ENCODE measurements at places on chromosomes 12 and 14. TPM values are rescaled to one million over a fixed set of nuclear protein-coding genes. Genes with fewer than 3 reads are reported as not detected.

The LIMA1 gene
- 69.4 TPM for total RNA-seq

The ENDOU gene
- not detected for total RNA-seq

The HPD gene
- total RNA-seq, result not detected

The ZFP36L1 gene
- total RNA-seq, result 2.7 TPM

The GPR65 gene
- total RNA-seq, result not detected

The AMDHD1 gene
- not detected for total RNA-seq

The LMNTD1 gene
- total RNA-seq, result 1.1 TPM

The PRKCH gene
- total RNA-seq, result 0.54 TPM

The TEAD4 gene
- total RNA-seq, result 3.8 TPM

The VRTN gene
- 0.15 TPM for total RNA-seq

The RCOR1 gene
- total RNA-seq, result 14.3 TPM

The ZNF84 gene
- total RNA-seq, result 76.7 TPM

The ADAM21 gene
- not detected for total RNA-seq

The CLEC2B gene
- not detected for total RNA-seq

The IFI27L2 gene
- 52.7 TPM for total RNA-seq

The VDR gene
- not detected for total RNA-seq

The GMPR2 gene
- total RNA-seq, result 55.8 TPM

The KCNK13 gene
- not detected for total RNA-seq

The ALX1 gene
- total RNA-seq, result 3.8 TPM

The SLC6A13 gene
- 0.91 TPM for total RNA-seq

All from glutamatergic neuron (in vitro differentiated cells).